ENCODE measurements at places on chromosomes 4 and X.

DNA sequence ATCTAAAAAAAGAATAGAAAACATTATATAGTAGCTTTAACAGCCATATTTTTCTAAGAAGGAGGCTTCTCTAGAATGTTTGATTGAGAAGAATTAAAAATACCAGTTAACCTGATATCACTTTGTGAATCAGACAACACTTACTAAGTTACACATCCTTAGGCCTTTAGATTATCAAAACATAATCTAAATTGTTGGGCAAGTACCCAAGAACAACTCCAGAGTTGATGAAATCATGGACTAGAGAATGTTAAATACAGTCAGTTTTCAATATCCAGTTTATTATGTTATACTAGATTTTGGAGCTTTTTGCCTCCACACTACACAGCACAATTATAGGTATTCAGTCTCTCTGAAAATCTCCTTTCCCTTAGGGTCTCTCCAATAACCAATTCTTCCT lies 39.6 kb downstream of the ARL13A start:
- DNase-seq = no peak

DNA sequence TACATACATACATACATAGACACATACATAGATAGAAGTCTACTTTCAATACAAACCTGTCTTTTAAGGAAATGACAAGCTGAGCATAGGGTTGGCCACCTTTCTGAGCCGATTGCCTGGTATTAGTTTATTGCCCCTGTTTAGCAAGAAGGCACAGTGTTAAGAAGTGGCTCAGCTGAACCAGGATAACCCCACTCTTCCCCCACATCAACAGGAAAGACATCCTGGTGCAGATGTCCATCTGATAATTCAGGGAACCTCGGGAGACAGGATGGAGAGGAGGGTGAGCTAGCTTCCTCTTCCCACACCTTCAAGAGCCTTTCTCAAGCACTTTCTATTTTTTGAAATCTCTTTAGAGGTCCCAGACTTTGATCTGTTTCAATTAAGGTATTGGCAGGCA lies 52.3 kb downstream of the PKD2 start:
- no peak for DNase-seq

GRCh38 chr4:53147711-53148110 lies 218.2 kb downstream of the SCFD2 start:
- no peak for DNase-seq

GRCh38 chrX:105526431-105526830 lies 295.9 kb upstream of the NRK start:
- DNase-seq = no peak

DNA sequence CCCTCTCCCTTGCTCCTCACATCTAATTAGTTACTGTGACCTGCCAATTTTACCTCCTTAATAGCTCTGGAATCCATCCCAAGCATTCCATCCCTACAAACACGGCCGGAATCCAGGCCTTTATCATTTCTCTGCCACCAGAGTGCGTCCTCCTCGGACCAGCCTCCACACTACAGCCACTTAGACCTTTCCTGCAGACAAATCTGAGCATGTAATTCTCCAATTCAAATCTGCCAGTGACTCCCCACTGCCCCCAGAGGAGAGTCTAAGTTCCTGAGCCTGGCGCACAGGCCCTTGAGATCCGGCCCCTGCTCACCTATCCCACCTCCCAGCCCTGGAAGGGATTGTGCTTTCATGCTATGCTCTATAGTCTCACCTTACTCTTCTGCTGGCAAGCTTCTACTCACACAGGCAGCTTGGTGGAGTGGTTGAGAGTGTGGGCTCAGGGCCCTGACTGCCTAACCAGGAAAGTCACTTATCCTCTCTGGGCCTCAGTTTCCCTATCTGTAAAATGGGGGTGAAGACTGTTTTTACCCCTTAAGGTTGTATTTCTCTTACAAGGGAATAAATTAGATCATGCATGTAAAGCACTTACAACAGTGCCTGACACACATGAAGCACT lies 31.2 kb downstream of the PJA1 start:
- DNase-seq = peak; percentile 84
